ENCODE measurements at places on chromosomes 7 and 10.

DNA sequence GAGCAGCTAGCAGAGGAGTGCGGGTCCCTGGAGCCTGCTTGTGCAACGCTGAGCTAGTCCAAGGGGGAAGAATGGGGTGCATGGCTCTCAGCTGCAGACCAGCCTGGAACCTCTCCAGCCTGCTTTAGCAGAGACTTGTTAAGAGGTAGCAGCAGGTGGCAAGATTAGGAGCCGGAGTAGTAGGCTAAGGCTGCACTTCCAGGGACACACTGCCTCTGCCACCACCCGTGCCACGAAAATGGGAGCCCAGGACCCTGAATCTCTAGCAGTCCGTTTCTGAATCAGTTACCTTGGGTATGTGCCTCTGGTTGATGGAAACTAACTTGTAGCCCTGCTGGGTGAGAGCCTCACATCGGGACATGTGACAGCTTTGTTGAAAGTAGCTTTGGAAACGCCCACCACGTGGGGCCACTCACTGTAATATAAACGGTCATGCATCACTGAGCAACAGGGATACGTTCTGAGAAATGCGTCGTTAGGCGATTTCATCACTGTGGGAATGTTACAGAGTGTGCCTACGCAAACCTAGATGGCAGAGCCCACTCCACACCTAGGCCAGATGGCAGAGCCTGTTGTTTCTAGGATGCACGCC is 25.9 kb downstream of the HTRA1 start:
- no peak for DNase-seq

GRCh38 chr7:112130729-112131410 is 75.3 kb downstream of the DOCK4 start:
- DNase-seq: no peak

DNA sequence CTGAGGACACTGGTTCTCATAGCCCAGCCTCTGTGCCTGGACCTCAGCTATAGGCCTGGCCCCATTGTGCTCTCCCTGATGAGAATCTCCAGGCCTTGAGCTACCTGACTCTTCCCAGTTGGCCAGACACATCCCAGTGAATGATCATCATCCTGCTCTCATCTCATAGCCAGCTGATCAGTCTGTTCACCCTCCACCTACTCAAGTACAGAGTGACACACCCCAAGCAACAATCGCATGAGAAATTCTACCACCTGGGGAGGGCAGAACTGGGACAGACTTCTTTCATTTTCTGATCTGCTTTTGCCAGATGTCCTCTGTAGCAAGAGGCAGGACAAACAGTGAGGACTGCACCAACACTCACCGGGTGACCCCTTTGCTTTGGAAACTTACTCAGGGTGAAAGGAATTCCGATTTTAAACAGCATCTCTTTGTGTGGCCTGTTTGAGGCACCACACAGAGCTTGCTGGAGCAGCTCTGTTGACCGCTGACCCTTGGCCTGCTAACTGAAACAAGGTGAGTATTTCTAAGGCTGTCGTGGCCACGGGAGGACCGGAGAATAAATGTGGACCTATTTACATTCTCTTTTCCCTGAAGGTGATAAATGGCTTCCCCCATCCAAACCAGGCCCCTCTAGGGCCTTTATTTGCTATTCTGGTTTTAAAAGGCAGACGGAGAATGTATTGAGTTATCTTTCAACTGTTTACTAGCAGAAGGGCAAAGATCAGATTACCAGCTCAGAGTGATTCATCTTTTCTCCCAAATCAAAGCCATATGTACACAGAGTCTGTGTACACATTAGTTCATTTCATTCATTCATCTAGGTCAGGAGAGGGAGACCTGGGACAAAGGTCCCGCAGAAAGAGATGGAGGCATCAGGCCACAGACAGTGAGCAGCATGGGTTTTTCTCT is 181.4 kb upstream of the TNS3 start:
- DNase-seq: no peak

DNA sequence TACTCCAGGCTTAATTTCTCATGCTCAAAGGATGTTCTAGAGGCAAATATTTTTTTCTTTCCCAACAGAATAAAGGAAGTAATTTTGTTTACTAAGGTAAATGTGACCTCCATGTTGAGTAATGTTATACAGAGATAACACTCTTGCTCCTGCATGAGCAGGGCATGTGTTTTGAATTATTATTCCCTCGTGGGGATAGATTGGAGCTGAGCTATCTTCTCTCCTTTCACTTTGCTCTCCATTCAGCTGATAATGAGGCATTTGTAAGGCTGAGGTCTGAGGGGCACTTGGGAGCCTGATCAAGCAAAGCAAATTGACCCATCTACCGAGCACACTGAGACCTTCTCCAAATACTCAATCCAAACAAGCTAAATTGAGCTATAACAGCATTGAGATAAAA is 50.7 kb upstream of the GHITM start:
- DNase-seq: no peak

- DNase-seq: no peak
Observed at GRCh38 chr7:66452165-66452564, 176.5 kb upstream of the KCTD7 start.

DNA sequence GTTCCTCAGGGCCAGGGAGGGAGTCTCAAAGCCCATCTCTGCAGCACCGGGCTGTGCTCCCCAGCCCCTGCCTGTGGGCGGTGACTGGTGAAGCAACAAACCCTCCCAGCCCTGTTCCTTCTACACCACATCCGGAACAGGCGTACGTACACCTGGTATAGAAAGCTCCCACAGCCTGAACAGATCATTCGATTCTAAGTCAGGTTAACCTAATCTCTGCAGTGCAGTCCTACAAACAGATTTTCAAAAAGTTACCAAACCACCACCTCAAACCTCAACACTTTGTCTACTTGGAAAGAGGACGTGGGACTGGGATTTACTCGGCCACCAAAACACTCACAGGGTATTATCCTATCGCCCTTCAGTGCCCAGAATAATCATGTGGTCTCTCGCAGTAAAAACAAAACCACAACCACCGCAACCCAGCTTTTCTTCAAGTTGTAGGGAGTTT is 238.4 kb downstream of the DIP2C start:
- DNase-seq: no peak

DNA sequence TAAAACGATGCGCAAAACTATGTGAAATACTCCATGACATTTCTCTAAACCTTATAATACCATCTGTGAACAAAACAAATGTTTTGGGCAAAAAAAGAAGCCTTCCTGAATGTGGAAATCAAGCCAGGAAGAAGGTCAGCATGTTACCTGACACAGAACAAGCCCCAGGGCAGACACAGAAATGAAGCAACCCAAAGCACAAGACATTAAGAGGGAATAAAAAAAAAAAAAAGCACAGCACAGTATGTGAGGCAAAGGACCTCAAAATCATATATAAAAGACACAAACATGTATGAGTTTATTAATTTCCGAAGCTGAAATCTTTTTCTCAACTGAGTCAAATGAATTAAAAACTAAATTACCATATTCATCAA is 161.8 kb downstream of the SKIDA1 start:
- DNase-seq: no peak

DNA sequence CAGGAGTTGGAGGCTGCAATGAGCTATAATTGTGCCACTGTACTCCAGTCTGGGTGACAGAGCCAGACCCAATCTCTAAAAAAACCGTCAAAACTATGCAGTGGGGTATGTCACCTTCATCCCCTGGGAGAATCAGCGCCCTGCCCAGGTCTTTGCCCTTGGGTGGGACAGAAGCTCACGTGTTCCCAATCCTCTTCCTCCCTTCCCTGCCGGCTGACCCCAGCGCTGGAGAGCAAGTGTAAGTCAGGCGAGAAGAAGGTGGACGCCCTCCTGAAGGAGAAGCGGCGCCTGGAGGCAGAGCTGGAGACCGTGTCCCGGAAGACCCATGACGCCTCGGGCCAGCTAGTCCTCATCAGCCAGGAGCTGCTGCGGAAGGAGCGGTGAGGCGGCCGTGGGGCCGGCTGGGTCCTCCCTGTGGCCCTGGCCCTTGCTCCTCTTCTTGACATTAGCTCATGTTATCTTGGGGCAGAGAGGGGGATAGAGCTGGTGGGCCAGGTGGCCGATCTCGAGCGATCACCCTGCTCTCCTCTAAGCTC is 64.8 kb upstream of the GTF2IRD1 start:
- no peak for DNase-seq

GRCh38 chr10:79984851-79985250 is 35.9 kb upstream of the SFTPD start:
- no peak for DNase-seq

- DNase-seq: no peak
Observed at GRCh38 chr10:88682491-88682890, 18.2 kb downstream of the LIPF start.

GRCh38 chr7:91299952-91300775 is 35.9 kb downstream of the FZD1 start:
- DNase-seq: no peak

- DNase-seq: no peak
Observed at GRCh38 chr7:12769444-12769843, 82.0 kb downstream of the ARL4A start.

GRCh38 chr10:60423920-60424319 is 34.2 kb upstream of the ANK3 start:
- DNase-seq: no peak

DNA sequence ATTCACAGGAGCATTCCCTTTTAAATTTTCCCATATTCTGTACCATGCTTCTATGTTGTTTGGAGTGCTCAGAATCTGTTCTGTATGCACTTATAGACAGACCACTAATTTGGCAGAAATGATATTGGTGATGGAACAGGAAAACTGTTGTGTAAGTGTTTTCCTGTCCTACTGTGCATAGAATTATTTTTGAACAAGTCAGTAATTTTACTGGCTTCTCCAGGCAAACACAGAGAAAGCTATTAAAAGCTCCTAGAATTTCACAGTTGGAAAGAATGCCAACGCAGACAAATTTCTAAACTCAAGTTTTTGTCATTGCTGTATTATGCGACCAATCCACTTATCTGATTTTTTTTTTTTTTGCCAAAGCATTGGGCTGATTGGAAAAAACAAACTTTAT is 55.7 kb downstream of the ANKMY2 start:
- DNase-seq: no peak

- no peak for DNase-seq
Observed at GRCh38 chr10:33732161-33732680, 397.8 kb upstream of the NRP1 start.
